ENCODE measurements at places on chromosomes 12 and 14.
A peak's percentile ranks its signal among the peaks of the same experiment; 100 is the strongest.

GRCh38 chr12:29691161-29691854 is 92.4 kb downstream of the TMTC1 start:
- DNase-seq = no peak

DNA sequence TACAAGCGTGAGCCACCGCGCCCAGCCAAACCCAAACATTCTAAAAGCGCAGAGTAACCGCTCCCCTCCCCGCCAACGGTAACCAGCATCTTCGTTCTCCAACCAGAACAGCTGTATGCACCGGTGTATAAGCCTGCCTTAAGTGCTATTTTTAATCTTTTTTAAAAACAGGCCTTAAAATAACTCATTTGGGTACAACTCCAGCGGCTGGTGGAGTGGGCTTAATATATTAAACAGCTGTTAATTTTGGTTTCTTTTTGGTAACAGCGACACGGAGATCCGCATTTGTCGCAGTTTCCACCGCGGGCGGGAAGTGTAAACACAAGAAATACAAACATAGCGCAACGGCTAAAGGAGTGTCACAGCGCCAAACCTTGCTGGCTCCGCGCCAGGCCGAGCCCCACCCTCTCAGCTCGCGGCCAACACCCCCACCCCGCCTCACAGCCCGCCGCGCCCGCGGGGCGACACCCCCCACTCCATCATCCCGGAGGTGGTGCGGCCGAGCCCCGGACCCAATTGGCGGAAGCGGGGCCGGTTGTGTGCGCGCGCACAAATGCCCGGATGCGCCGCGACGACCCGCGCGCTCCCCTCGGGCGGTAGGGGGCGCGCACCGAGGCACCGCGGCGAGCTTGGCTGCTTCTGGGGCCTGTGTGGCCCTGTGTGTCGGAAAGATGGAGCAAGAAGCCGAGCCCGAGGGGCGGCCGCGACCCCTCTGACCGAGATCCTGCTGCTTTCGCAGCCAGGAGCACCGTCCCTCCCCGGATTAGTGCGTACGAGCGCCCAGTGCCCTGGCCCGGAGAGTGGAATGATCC is at the start of gene MDM2:
TSS of gene MDM2 (plus strand) at position 602 of the 812 bp plus-strand sequence. CDS start 301 bp downstream, outside the sequence.
- peak; percentile 100 for DNase-seq

DNA sequence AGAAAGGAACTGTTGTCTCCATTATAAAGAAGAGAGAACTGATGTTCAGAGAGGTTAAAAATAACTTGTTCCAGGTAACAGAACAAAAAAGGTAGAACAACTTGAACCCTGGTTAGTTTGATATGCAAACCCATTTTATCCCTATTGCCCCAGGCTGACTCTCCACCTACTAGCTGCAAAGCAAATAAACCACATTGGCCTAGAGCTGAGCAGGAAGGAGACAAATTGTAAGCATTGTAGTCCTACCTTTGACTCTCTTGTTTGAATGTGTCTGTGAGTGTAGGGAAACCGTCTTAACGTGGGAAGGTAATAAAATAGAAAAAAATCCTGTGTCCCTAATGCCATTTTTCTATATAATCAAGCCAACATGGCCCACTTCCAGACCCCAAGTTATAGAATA is 126.4 kb downstream of the CCER1 start:
- no peak for DNase-seq

DNA sequence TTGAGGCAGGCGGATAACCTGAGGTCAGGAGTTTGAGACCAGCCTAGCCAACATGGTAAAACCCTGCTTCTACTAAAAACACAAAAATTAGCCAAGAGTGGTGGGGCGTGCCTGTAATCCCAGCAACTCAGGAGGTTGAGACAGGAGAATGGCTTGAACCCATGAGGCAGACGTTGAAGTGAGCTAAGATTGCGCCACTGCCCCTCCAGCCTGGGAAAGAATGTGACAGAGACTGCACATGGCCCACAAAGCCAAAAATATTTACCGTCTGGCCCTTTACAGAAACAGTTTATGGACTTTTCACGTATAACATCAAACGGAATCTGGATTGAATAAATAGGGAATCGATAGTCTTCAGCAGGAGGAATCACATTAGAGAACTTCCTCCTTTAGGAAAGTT is 3.5 kb downstream of the RSRC2 start:
- no peak for DNase-seq

- no peak for DNase-seq
These were observed 52.0 kb downstream of the NFKBIA start for GRCh38 chr14:35352274-35353233.

GRCh38 chr12:47986832-47987231 is 17.4 kb downstream of the COL2A1 start:
- no peak for DNase-seq

GRCh38 chr12:47811072-47811396 is 8.7 kb downstream of the HDAC7 start:
- no peak for DNase-seq

All from GOT3 (cell line).